ENCODE measurements at places on chromosomes 2 and 18.

DNA sequence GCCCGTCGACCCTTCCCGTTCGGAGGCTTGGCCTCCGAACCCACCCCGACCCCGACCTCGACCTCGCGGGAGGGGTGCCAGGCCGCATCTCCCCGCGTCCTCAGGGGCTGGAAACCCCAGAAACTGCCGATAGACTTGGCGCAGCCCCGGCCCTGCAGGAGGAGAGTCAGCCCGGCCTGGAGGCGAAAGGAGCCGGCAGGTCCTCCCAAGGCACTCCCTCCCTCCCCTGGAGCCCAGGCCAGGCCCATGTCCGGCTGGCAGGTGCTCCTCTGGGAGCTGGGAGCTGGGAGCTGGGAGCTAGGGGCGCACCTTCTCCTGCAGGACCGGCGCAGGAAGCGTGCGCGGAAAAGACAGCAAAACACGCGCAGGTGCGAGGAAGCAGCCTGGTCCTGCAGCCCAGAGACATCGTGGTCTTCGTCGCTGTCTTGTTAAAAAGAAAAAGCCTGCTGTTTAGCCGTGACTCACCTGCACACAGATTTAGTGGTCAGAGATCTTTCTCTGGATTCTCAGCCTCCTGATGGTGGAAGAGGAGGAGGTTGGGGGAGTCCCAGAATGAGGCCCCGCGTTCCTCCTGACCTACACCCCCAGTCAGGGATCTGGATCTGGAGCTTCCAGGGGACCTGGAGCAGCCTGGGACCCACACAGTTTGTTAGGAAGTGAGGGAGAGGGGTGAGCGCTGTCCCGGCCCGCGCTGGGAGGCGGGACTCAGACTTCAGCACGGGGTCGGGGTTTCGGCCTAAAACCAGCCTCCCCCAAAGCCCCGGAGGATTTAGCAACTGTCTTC is 660 bp upstream of the MBP start:
- DNase-seq, result no peak

GRCh38 chr18:51666763-51667191 is 469.3 kb upstream of the MEX3C start:
- no peak for DNase-seq

- DNase-seq, result no peak
Observed at GRCh38 chr2:181396256-181397123, 60.7 kb upstream of the ITGA4 start.

- no peak for DNase-seq
Observed at GRCh38 chr2:1742301-1742680, 2.0 kb downstream of the PXDN start.

- DNase-seq, result no peak
Observed at GRCh38 chr2:182456784-182457183, 29.9 kb upstream of the PDE1A start.

- no peak for DNase-seq
Observed at GRCh38 chr2:20563251-20563650, 87.6 kb downstream of the HS1BP3 start.

GRCh38 chr2:121999264-121999663 is 243.8 kb downstream of the TSN start:
- no peak for DNase-seq

- no peak for DNase-seq
Observed at GRCh38 chr2:44680424-44680971, 261.0 kb upstream of the SIX3 start.

Data from activated T-helper 9 cell treated with anti-CD3 and anti-CD28 coated beads, Interleukin-2, amount 50 U/mL, for 16 hours (primary cell).